ENCODE measurements at places on chromosomes 13 and 19.
A peak's percentile ranks its signal among the peaks of the same experiment; 100 is the strongest.

GRCh38 chr19:7650148-7650547 lies 13.2 kb downstream of the STXBP2 start:
- no peak for DNase-seq

GRCh38 chr13:108368250-108368905 lies 98.9 kb downstream of the TNFSF13B start:
- no peak for DNase-seq

DNA sequence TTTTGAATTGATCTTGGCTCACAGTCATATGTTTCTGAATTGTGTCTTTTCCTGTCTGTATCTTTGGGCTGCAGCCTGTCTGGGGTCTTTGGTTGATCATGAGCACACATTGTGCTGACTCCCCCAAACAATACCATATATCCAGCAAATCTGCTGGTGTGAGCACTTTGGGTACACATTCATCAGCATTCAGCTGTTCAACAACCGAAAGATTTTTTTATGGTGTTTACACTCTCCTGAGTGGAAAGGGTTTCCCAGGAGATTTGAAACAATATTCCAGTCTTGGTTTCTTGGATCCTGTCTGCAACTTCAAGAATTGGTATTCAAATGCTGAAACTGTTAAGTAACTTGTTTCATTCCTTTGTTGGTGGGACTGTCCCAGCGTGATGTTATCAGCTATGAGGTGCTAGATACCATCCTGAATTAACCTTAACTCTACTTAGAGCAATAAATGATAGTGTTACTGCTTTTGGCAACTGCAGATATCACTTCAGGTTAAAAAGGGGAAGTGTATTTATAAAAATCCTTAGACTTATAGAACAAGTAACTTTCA lies 78.4 kb upstream of the DIAPH3 start:
- DNase-seq, result no peak

GRCh38 chr13:37456506-37456905 lies 142.1 kb downstream of the POSTN start:
- no peak for DNase-seq

- no peak for DNase-seq
Measured at GRCh38 chr13:33206425-33206824, 79.1 kb downstream of the STARD13 start.

DNA sequence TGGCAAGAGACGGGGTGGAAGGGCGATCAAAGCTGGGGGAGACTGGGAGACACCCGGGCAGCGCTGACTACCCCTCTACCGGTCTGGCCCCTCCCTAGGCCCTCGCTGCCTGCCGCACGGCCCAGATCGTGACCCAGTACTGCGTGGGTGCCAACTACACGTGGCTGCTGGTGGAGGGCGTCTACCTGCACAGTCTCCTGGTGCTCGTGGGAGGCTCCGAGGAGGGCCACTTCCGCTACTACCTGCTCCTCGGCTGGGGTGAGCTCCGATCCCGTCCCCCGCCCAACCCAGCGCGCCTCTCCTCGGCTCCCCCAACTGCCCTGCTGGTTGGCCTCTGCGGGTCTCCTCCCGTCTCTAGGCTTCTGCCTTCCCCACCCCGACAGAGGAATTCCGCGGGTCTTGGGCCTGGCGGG lies 8.8 kb downstream of the GIPR start:
- DNase-seq, result peak; percentile 46

DNA sequence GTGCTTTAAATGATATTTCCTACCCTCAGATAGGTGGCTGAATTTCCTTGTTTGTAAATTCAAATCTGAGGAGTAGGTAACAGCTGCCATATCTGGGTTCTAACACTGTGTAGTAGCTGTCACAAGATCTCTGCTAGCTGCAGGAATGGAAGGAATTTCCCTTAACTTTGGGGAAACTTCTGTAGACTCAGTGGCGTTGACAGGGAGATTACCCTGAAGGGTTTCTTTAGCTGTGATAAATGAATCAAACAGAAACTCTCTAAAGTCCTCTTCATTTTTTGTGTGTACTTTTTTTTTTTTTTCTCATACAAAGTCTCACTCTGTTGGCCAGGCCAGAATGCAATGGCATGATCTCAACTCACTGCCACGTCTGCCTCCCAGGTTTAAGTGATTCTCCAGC lies 5.3 kb upstream of the EPSTI1 start:
- no peak for DNase-seq

GRCh38 chr19:9729162-9729561 lies 39.4 kb downstream of the ZNF846 start:
- no peak for DNase-seq

- no peak for DNase-seq
Measured at GRCh38 chr19:52212572-52213255, 22.9 kb downstream of the PPP2R1A start.

GRCh38 chr19:15498910-15499309 lies 9.4 kb upstream of the CYP4F22 start:
- no peak for DNase-seq

GRCh38 chr13:73910733-73911132 lies 223.5 kb downstream of the KLF12 start:
- no peak for DNase-seq
